ENCODE measurements at places on chromosomes 16 and 17. TPM values are rescaled to one million over a fixed set of nuclear protein-coding genes. Genes with fewer than 3 reads are reported as not detected.

KCNJ16 gene
- total RNA-seq: not detected

CBLN1 gene
- total RNA-seq: not detected

PRCD gene
- 34.4 TPM for total RNA-seq

SLC5A10 gene
- not detected for total RNA-seq

TUBG2 gene
- total RNA-seq: 19.0 TPM
